NK-92 treated with Interleukin-12 subunit alpha and Interleukin-12 subunit beta, amount 100 ng/mL, for 24 hours (cell line): ENCODE measurements at places on chromosomes 2 and 18.

- DNase-seq: no peak
Observed at GRCh38 chr2:118223511-118223991, 135.3 kb downstream of the INSIG2 start.

GRCh38 chr2:15547115-15547876 is 13.8 kb downstream of the NBAS start:
- no peak for DNase-seq

GRCh38 chr2:191151331-191151730 is 537 bp upstream of the STAT4 start:
- DNase-seq: no peak

DNA sequence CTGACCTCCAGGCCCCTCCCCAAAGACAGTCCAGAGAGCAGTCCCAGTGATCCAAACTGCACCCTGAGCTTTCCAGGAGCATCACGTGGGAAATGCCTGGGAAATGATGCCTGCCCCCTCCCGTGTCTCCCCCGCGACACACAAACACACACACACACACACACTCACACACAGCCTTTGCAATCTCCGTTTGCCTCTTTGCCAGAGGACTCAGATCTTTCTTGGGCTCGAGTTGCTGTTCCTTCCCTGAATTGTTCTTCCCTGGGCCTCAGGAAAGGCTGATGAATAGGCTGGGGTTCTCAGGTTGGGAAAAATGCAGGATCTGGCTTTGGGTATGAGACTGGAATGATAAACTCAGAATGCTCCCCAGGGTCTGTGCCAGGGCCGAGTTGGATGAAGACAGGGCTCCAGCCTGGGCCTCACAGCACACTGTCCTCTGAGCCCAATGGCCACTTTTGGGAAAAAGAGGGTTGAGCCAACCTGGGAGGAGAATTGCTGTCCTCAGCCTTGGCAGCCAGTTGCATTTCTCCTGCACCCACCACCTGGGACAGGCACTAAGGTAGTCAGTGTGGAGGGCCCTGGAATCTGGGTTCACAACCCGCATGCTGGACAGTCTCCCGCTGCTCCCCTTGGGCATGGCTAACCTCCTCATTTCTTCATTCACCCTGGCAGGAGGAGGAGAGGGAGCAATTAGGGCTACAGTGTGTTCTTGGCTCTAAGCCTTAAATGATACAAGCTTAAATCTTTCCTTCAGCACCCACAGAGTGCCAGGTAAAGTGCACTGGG is 43.9 kb upstream of the ATP6V1B1 start:
- DNase-seq: no peak

GRCh38 chr2:171479154-171479814 is 43.0 kb upstream of the CYBRD1 start:
- DNase-seq: no peak

GRCh38 chr18:2169656-2170055 is 401.6 kb downstream of the METTL4 start:
- DNase-seq: no peak

DNA sequence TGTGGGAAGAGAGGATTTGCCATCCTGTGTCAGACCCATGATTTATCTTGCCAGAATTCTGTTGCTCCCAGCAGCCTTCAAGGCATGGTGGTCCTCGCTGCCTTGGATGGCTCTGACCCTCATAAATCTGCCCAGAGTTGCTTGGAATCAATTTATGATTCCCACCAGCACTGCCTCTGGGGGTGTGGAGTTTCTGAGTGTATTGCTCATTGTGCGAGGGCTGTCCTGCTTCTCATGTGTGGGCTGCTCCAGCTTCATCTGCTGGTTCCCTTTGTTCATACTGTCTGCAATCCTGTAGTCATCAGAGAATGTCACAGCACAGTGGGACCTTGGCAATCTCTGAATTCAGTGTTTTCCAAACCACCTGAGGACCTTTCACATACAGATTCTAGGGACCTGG is 139.8 kb downstream of the CLIP4 start:
- DNase-seq: no peak

DNA sequence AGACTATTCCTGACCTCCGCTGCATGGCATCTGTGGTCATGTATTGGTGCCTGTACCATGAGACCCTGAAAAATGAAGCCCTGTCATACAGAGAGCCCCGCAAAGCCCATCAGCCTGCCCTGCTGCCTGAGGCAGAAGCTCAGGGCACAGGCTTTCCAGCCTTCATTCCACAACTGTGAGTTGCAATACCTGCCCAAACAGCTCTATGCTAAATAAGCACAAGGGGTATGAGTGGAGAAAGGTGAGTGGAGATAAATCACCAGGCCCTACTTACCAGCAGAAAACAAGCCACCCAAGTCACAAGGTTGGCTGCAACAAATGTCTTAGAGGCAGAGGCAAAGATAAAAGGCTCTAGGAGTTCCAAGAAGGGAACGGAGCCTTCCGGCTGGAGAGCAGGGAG is 277.4 kb downstream of the TNS1 start:
- no peak for DNase-seq

DNA sequence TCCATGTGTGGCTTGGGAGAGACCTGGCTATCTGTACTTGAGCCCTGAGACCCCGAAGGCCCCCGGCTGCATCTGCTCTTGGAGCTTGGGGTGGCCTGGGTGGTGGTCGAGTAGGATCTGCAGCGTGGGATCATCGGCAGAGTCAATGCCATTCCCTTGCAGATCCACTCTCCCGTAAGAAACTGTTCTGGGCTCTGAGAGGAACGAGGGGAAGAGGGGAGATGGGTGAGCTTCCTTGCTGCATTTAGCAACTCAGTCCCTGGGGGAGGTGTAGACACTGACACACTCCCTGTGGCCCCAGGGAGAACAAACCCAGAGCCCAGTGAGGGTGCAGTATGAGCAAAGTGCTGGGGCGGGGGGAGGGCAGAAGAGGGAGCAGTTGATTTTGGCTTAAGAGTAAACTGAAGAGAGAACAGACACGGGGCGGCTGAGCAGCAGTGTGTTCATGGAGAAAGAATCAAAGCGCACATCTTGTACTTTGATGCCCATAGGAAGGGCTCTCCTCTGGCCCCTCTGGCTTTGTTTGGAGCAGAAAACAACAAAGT is 8.5 kb downstream of the GREB1 start:
- DNase-seq: no peak

- no peak for DNase-seq
Observed at GRCh38 chr2:177393203-177393755, 706 bp downstream of the AGPS start.
